NCI-H748 treated with DMSO at 0.1 percent for 48 hours (cell line): ENCODE measurements at places on chromosomes 13 and 19.
A peak's percentile ranks its signal among the peaks of the same experiment; 100 is the strongest.

- DNase-seq: no peak
Measured at GRCh38 chr19:41391618-41392017, 5.5 kb downstream of the EXOSC5 start.

- no peak for DNase-seq
Measured at GRCh38 chr13:37132211-37132610, 26.7 kb upstream of the CSNK1A1L start.

GRCh38 chr19:46954993-46955812, 64.4 kb upstream of the NPAS1 start:
- DNase-seq: no peak

GRCh38 chr13:54965881-54966280, 1937.3 kb downstream of the OLFM4 start:
- no peak for DNase-seq

- DNase-seq: peak; percentile 10
Measured at GRCh38 chr19:44003461-44004009, 778 bp downstream of the ZNF230 start.

GRCh38 chr13:98508280-98508679, 68.6 kb downstream of the STK24 start:
- DNase-seq: no peak

GRCh38 chr13:96822895-96823294, 171.4 kb downstream of the OXGR1 start:
- DNase-seq: peak; percentile 13

DNA sequence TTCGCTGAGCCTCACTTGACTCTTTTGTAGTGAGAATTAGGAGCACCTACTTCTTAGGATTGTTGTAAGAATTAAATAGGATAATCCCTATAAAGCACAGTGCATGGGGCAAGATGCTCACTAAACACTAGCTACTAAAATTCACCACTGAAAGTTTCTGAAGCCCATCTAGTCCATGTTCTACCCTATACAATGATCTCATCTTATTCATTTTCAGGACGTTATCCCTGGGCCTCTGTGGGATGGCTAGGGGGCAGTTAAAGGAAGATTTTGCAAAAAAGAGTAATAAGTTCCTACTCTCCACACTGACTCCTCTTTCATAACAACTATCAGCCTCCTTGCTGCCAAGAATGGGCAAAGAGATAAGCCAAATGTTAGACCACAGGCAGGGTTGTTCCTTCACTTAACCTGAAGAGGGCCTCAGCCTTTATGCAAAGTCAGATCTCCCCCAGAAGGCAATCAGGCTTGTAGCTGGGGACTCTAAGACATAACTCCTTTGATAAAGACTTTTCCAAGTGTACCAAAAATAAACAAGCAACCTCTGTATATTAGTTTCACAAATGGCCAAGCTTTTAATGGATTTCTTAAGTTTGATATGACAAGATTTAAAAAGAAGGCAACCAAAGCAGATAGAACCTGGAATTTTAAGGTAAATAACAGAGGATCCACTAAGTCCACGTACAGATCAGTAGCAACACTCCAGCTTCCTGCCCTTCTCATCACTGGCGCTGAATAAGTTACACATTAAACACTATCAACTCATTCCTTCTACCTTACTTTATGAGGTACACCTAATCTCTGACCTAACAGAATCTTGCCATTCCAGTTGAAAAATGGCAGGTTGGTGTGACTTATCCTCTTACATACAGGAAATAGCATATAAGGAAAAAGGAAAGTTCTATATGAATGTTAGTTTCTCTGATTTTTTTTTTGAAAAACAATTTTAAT, 44.4 kb downstream of the ELF1 start:
- DNase-seq: peak; percentile 36

- DNase-seq: no peak
Measured at GRCh38 chr13:113232208-113233003, 23.0 kb downstream of the CUL4A start.
